Stimulated activated CD4-positive, alpha-beta T cell treated with anti-CD3 and anti-CD28 coated beads, Interleukin-15, amount 100 ng/mL, for 24 hours (primary cell): ENCODE measurements at places on chromosomes 3 and 15.
A peak's percentile ranks its signal among the peaks of the same experiment; 100 is the strongest.

GRCh38 chr3:42552830-42553229 is 28.9 kb downstream of the SEC22C start:
- no peak for DNase-seq

DNA sequence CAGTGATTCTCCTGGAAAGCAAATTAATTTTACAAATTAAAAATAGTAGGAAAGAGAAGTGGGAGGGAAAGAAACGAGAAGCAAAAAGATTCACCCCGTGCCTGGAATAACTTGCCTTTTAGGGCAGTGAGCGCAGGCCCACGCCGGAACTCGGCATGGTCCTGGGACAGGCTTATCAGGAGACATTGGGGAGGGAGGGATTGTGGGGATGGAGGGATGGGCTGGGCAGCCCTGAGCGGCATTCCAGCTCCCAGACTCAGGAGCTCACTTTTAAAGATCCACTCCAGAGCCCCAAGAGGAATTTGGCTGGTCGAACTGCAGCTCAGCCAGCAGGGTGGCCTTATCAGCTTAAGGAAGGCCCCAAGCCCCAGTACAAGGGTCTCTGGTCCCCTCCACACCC is 117.9 kb downstream of the ADCY5 start:
- DNase-seq, result no peak

DNA sequence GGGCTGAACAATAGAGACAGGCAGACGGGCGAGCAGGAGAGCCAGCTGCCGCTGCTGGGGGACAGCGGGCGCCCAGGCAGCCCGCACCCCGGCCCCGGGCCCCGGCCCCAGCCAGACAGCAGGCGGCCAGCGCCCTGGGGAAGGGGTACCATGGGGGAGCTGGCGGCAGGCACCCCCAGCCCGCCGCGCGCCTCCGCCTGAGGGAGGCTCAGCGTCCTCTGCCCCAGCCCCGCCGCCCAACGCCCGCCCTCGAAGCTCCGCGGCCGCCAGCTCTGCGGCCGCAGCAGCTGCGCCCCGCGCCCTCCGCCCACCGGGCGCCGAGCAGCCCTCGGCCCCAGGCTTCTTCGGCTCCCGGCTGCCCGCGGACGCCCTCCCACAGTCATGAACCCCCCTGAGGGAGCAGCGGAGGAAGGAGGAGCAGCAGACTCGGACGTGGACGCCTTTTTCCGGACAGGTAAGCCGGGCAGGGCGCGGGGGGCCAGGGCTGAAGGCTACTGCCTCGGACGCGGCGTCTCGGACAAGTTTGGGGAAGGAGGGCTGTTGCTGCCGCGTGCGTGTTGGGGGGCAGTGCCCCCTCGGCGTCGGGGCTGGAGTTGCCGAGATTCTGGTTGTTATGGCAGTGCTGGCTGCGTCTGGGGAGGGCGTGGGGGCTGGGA is 41.6 kb upstream of the ROPN1 start:
- peak; percentile 6 for DNase-seq

GRCh38 chr15:85854345-85855097 is 59.8 kb upstream of the KLHL25 start:
- peak; percentile 49 for DNase-seq

- no peak for DNase-seq
Observed at GRCh38 chr15:30788595-30788994, 115.1 kb upstream of the FAN1 start.

DNA sequence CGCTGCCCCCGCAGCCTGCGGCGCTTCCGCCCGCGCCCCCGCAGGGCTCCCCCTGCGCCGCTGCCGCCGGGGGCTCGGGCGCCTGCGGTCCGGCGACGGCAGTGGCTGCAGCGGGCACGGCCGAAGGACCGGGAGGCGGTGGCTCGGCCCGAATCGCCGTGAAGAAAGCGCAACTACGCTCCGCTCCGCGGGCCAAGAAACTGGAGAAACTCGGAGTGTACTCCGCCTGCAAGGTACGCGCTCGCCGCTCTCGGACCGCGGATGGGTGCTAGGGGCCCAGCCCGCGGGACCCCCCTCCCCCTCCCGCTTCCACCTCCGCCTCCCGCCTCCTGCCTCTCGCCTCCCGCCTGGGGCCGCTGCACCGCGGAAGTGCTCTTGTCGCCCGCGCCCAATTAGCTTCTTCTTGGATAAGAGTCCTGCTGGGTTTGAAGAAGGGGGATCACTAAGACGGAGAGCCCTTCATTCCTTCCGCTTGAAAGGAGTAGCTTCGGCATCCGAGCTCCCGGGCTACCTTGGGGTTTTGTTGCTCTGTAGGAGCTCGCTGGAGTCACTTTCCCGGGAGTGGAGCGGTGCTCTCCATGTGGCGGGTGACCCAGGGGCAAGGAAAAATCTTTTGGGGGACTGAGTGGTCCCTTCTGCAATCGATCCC is 426 bp downstream of the KAT2B start:
- DNase-seq, result peak; percentile 83

- DNase-seq, result no peak
Observed at GRCh38 chr3:125231895-125232294, 19.3 kb upstream of the SLC12A8 start.

DNA sequence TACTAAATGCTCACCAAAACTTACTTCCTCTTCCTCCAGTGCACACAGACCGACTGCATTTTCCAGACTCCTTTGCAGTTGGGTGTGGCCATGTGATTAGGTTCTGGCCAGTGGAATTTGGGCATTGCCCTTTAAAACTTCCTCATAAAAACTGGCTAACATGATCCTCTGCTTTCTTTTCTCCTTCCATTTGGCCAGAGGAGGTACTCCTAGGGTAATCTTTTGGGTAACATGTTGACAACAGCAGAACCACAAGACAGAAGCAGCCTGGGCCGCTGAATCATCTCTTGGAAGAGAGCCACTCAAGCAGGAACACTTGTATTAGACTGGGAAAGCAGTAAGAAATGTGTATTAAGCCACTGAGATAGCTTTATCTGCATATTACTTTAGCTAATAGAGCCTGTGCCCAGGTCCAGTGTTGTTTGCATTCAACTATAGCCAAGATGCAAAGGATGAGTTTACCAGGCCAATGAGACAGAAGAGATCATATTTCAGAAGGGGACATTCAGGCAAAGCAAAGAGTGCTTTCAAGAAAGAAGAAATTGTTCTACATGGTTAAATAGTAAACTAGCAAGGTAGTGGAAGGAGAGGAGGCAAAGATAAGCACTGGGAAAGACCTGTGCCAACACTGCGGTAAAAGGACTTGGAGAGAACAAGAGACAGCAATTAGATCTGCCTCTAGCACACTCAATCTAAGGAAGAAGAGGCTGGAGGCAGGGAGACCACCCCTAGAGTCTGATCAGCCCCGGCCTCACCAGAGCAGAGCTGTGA is 79.8 kb downstream of the PLCH1 start:
- no peak for DNase-seq

DNA sequence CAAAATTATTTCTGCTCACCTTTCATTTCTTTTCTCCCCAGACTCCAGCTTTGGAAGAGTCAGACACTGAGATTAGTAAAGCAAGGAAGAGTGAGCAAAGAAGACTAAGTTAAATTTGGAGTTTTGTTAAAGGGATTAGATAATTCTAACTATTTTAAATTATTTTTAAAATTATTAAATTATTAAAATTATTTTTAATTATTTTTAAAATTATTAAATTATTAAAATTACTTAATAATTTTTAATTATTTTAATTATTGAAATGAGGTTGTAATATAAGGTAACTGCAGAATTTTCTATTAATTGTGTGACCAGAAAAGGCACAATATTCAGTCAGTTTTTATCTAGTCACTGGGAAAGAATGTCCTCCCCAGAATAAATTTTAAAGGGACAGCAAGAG is 185.0 kb upstream of the EOMES start:
- DNase-seq, result no peak

DNA sequence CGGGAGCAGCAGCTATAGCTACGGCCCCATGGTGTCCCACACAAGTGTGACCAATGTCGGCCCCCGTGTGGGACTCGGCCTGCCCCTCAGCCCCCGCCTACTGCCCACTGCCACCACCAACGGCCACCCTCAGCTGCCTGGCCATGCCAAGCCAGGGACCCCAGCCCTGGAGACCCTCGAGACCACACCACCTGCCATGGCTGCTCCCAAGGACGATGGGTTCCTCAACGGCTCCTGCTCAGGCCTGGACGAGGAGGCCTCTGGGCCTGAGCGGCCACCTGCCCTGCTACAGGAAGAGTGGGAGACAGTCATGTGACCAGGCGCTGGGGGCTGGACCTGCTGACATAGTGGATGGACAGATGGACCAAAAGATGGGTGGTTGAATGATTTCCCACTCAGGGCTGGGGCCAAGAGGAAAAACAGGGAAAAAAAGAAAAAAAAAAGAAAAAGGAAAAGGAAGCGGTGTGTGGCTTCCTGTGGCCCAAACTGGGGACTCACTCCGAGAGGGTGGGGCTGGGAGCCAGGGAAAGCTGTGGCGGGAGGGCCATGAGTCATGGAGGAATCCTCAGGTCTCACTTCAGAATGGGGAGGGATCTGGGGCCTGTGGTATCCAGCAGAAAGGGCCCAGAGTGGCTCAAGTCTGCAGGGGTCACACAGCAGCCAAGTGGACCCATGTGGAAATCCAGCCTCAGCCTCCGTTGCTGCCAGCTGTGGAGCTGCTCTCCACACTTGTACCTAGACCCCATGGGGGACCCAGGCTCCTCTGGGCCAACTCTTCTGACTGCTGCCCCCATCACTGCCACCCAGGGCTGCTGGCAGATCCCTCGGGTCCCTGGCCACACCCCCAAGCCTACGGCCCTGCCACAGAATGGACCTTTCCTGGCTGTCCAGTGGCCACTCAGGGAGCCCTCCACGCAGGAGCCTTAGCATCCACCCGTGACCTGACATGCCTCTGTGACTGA is 26.1 kb downstream of the PTH1R start:
- DNase-seq, result no peak

- no peak for DNase-seq
Observed at GRCh38 chr15:31345606-31346366, 19.2 kb downstream of the KLF13 start.

GRCh38 chr15:40256638-40257235 is 17.9 kb downstream of the PAK6 start:
- DNase-seq, result no peak

GRCh38 chr15:71777216-71777943 is 33.0 kb upstream of the NR2E3 start:
- no peak for DNase-seq

DNA sequence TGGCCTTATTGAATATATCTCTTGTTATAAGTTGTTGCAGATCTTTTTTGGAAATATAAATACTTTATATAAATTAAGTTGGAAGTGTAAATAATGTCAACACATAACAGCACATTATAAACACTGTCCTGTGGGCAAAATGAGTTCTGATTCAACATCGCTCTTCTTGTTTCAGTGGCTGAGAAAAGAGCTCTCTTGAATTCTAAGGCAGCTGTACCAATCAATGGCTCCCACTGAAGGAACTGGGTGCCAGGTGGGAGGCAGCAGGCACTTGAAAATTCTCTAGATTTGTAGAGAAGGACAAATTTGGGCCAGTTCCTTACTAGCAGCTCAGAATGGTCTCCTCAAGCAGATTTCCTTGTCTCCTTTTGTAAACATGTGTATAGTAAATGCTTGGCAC is 45.6 kb downstream of the CHST2 start:
- DNase-seq, result peak; percentile 8

- no peak for DNase-seq
Observed at GRCh38 chr15:60721707-60722106, 242.8 kb upstream of the ICE2 start.

- no peak for DNase-seq
Observed at GRCh38 chr3:133999891-134000685, 29.6 kb downstream of the SLCO2A1 start.

GRCh38 chr3:193620057-193620456 is 27.0 kb downstream of the OPA1 start:
- no peak for DNase-seq

GRCh38 chr15:63601704-63602185 is 4.6 kb downstream of the FBXL22 start:
- peak; percentile 36 for DNase-seq

DNA sequence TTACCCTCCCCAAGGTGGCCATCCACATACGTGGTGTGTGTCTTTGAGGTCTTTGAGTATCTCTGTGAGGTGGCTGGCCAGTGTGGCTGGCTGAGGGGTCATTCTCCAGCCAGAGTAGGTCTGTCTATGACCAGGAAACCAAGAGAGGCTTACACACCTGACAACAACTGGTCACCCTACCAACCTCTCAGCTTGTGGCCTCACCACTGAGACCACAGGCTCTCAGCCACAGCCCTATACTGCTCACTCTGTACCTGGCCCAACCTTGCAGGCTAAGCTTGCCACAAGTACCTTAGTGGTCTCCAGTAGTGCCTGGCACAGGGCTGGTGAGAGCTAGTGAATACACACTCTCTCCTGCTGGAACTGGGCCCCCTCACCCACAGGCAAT is 5.1 kb downstream of the HEMK1 start:
- DNase-seq, result peak; percentile 57

GRCh38 chr3:167125612-167126407 is 254.3 kb downstream of the ZBBX start:
- DNase-seq, result no peak

DNA sequence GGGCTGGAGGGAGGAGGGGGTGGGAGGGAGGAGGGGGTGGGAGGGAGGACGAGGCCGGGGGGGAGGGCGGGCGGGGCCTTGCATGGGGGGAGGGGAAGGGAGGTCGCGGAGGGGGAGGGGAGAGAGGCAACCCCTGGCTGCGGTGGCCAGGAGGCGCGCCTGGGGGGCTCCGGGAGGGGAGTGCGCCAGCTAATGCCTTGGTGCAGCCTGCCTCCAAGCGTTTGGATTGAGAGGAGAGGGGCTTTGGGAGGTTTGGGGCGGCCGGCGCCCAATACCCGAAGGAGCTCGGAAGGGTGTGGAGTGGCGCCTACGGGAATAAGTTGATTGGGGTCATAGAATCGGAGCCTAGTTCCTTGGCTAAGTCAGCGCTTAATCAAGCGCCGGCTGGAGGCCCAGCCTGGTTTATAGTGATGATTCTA is 557 bp downstream of the TFG start:
- DNase-seq, result peak; percentile 36

- DNase-seq, result no peak
Observed at GRCh38 chr3:163785693-163786092, 1292.6 kb downstream of the SI start.

DNA sequence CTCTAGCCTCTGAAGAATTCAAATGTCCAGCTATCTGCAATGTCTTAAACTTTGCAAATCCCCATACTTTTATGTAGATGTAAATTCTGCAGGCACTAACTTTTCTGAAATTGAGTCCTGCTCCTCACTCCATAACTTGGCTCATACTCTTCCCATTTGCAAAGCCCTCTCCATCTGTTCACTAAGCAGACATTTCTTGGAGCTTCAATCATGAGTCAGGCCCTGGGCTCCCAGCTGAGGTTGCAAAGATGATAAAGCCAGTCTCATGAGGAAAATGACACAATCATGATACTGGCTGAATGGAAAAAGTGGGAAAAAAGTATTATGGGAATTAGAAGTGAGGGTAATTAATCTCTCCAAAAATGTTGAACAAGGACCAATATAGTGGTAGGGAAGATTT is 507.6 kb downstream of the NR2F2 start:
- DNase-seq, result no peak

DNA sequence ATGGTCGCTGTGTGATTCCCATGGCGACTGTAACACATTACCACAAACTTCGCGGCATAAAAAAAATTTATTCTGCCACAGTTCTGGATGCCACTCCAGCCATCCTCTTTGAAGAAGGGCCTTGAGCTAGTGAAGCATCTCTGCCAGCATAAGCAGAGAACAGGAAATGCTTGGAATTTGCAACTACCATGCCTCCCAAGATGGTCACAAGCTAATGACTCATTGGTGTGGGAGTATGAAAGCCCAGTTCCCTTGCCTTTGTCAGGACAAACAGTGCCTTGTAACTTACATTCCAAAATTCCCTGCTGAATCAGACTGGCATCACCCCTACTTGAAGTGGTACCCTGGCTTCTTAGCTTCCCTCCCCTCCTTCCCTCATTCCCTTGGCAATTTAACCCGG is 129.7 kb downstream of the PROS1 start:
- DNase-seq, result no peak
